H1 (cell line): ENCODE measurements at places on chromosomes 5 and 9.

- DNase-seq: no peak
Observed at GRCh38 chr5:103260951-103261350, 2.4 kb downstream of the MACIR start.

- DNase-seq: no peak
Observed at GRCh38 chr5:177489119-177489716, 8.2 kb downstream of the PDLIM7 start.

DNA sequence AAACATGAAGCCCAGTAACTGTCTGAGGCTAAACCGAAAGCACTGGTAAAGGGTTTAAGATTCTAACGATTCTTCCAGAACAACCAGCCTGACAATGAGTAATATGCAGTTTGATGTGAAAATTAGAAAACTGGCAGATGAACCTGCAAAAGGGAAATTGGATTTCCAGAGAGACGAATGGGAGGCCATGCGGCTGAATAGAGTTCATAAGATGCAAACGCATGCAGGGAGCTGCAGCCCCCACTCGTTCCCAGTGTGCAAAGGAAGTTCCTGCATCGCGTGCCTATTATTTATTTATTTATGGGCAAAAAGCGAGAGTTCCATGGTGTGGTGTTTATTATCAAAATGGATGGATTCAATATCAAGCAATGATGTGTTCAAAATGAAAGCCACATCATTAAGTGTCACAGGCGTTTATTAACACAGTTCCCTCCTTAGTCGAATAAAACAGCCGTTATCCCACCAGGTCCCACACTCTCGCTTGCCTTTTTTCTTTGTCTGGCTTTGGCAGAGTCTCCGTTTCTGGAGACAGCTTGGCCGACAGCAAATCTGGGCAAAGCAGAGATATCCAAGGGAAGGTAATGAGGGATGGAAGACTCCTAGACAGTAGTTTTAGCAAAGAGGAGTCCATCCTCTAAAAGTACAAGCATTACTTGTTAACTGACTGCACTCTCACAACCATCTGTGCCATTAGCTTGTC, 451.4 kb downstream of the KDM4C start:
- DNase-seq: no peak

DNA sequence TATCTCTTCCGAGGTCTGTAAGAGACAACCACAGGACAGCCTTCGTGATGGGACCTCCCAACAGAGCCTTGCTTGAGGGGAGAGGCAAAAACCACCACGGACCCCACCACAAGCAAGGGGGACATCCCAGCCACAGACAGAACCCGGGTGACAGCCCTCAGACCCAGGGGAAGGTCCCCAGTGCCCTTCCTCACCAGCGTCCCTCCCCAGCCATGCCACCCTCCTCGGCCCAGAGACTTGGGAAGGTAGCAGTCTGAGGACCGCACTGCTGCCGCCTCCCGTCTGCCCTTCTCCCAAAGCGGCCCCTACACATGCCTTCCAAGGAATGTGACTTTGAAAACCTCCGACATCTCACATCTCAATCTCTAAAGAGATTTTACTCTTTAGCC, 13.4 kb downstream of the IPPK start:
- no peak for DNase-seq

DNA sequence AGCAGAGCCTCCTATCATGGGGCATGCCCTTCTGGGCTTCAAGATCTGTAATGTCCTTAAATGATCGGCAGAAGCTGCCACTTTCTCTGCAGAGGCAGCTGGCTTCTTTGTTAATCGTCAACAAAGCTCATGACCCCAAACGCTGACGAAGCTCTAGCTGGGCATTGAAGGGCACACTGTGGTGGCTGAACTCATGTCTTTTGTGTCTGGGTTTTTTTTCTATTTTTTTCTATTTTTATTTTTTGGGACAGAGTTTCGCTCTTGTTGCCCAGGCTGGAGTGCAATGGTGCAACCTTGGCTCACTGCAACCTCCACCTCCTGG, 65.2 kb upstream of the ASS1 start:
- DNase-seq: no peak
